Forelimb muscle (tissue), 1 donor: ENCODE measurements at places on chromosomes 2 and 18. TPM values are rescaled to one million over a fixed set of nuclear protein-coding genes. Genes with fewer than 3 reads are reported as not detected.

Gene NPHP1
- 6.4 TPM for polyA plus RNA-seq

Gene C2orf78
- not detected for polyA plus RNA-seq

DNA sequence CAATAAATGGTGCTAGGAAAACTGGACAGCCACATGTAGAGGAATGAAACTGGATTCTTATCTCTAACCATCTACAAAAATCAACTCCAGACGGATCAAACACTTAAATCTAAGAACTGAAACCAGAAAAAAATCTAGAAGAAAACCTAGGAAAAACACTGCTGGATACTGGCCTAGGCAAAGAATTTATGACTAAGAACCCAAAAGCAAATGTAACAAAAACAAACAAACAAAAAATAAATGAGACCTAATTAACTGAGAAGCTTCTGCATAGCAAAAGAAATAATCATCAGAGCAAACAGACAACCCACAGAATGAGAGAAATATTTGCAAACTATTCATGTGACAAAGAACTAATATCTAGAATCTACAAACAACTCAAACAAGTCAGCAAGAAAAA, 314.0 kb upstream of the REV1 start:
- no peak for DNase-seq

DNA sequence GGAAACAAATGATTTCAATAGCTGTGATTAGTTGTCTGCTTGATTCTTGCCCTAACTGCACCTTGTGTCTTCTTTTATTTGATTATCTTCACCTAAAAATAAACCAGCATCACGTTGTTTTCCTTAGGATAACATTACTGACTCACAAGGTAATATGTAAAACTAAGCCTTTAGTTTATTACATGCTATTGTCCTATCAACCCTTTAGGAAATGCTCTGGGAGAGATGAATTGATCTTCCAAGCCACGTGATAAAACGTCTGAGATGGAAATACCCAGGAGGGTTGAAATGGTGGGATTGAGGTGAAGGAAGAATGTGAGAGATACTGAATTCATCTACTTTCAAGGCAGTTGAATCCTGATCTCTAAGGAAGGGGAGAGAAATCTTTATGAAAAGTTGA, 34.5 kb upstream of the TMEM178A start:
- no peak for DNase-seq

DNA sequence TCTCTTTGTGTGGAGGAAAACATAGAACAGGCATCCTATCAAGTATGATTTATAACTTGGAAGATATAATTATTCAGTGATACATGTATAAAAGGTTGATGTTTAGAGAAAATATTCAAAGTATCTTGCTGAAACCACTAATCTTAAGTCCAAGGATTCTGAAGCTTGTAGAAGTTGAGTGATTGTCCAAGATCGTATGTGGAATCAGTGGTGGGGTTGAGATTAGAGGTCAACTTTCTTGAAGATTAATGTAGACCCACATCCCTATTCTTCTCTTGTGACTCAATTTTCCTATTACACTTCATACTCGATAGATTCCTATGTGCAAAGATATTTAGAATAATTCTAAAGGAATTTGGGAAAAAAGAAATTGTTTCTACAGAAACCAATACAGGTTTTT, 1565.9 kb upstream of the ACVR2A start:
- no peak for DNase-seq

GRCh38 chr2:99200076-99200800, 19.3 kb downstream of the MRPL30 start:
- DNase-seq = no peak

- DNase-seq = no peak
Observed at GRCh38 chr2:221572821-221573429, 821 bp upstream of the EPHA4 start.

- no peak for DNase-seq
Observed at GRCh38 chr18:26971409-26971808, 105.9 kb upstream of the AQP4 start.

- DNase-seq = no peak
Observed at GRCh38 chr2:66538291-66538690, 103.4 kb downstream of the MEIS1 start.

DNA sequence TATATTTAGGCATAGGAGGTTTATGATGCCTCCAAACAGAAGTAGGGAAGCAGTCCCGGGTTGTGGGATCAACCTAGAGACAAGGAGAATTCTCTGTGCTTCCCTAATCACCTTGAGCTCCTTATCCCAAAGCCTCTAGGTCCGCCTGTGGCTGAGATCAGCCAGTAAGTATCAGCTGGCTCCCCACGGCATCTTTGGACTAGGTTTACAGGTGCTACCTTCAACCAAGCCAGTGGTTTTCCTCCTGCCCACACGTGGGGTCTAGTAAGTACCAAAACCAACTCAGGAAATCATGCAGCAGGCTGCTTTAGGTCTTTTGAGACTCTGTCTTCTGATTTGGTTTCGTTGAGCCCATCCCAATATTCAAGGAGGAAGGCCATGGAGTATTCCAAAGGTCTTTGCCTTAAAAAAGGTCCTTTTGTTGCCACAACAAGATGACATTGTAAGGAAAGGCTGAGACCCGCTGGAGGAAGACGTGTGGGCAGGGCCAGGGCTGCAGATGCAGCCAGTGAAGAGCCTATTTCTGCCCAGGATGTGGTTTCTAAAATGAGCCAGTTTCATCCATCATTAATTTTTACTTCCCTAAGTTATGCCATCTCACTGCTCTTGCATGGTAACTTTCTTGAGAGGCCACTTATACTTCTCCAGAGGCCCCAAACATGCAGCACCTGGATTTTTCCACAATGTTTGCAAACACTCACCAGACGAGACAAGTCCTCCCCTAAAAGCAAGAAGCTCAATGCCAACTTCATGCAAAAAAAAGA, 248.7 kb downstream of the RNF152 start:
- no peak for DNase-seq
